CD4-positive, alpha-beta T cell treated with Interferon alpha-2 for 1 hour (primary cell): ENCODE measurements at places on chromosomes 16 and 17.

DNA sequence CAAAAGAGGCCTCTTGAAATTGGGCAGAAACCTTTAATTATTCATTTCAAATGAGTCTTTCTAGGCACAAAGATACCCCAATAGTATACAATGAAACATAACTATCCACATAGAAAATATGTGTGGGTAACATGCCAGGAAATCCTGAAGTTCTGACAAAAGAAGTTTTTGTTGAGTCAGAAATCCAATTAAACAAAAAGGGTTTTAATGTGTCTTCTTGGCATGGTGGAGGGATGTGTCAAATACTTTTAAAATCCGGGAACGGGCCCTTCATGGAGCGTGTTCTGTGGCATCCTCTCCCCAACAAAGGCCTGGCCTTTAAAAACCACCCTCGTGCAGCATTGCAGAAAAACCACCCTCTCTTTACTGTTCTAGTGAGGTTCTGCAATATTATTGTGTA is 14.2 kb downstream of the CDRT4 start:
- no peak for DNase-seq

GRCh38 chr17:70239391-70239826 is 70.1 kb downstream of the KCNJ2 start:
- DNase-seq: no peak

DNA sequence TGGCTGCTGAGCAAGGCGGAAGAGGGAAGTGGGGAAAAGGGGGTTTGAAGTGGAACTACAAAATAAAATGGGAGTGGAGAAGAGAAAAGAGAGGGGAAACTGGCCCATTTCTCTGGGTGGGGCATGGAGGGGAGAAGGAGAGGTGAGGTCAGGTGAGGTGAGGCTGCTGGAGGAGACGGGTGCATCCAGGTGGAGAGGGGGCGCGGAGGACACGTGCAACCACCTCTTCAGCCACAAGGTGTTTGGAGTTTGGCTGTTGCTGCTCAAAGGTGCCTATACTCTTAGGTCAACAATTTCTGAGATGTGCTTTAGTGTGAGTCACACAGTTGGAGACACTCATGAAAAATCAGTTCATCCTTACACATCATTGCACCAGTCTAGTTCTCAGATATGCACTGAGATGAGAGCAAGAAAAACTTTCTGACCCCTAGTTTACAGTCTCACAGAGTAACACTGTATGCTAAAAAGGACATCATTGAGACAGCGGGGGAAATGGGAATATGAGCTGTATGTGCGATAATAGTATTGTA is 4.8 kb downstream of the SLC6A4 start:
- DNase-seq: no peak

- no peak for DNase-seq
Measured at GRCh38 chr16:17275076-17276009, 195.4 kb downstream of the XYLT1 start.

DNA sequence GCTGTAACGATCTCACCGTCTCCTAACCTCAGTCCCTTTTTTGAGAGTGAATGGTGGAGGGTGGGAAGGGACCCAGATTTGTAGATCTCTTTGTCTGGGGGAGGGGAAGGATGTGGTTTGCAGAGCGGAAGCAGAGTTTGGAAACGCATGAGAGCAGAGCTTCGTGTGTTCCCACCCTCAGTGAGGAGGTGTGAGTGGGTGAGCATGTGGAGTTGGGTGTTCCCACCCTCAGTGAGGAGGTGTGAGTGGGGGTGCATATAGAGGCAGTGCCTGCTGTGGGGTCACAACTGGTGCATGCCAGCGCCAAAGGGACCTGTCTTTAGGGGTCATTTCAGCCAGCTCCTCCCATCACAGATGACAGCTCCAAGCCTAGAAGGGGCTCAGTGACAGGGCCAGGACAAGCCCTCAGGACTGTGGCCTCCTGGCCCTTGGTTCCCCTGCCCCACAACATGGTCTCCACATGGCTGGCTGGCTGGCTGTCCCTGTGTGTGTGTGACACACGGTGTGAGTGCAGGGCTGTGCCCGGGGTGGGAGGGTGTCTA is 1.8 kb upstream of the CISD3 start:
- DNase-seq: peak; percentile 81

GRCh38 chr17:55089256-55089655 is 120.7 kb downstream of the STXBP4 start:
- no peak for DNase-seq

DNA sequence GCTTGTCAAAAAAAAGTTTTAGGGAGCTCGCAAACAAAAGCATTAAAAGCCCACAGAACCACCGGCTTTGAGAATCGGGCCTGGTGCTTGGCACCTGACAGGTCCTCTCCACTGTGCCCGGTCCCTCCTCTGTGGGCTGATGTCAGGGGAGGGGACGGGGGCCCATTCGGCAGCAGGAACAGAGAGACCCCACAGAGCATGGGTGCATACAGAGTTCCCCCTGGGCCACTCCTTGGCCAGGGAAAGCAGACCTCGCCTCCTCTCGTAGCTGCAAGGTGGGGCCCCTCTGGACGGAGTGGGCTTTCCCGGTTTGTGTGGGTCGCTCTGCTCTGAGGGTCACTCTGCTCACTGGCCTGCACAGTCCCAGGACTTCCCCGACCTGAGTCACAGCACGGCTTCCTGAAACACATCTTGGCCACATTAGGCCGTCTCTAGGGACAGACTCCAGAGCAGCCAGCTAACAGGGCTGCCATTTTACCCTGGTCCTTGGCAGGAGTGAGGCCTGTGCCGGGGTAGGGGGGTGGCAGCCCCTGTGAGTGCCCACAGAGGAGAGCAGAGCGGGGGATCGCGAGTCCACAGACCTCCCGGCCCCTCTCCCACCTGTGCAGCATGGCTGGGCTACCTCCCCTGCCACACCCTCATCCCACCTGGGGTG is 11.1 kb downstream of the CBFA2T3 start:
- no peak for DNase-seq

DNA sequence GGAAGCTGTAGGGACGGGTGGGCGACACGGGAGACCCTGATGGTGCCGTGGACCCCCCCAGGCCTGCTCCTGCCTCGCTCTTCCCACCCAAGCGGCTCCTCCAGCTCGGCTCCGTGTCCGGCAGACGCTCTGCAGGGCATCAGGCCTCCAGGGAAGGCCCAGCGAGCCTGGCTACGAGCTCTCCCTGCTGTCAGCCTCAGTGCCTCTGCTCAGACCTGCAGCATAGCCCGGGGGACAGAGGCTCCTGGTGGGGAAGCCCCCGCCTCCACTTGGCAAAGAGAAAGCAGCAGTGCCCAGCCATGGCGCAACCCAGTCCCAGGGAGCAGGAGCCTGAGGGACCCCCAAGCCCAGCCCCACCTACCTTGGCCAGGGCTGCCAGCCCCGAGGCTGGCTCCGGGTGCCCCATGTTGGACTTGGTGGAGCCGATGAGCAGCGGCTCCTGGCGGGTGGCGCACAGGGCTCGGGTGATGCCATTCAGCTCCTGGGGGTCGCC is 5.9 kb downstream of the FASN start:
- DNase-seq: no peak

- no peak for DNase-seq
Measured at GRCh38 chr16:51313198-51313597, 162.1 kb upstream of the SALL1 start.

- no peak for DNase-seq
Measured at GRCh38 chr16:2237493-2238149, 1.4 kb downstream of the DNASE1L2 start.

- no peak for DNase-seq
Measured at GRCh38 chr17:20228410-20228809, 219.3 kb downstream of the SPECC1 start.

GRCh38 chr16:30368122-30368791 is 2.0 kb downstream of the TBC1D10B start:
- DNase-seq: peak; percentile 37

DNA sequence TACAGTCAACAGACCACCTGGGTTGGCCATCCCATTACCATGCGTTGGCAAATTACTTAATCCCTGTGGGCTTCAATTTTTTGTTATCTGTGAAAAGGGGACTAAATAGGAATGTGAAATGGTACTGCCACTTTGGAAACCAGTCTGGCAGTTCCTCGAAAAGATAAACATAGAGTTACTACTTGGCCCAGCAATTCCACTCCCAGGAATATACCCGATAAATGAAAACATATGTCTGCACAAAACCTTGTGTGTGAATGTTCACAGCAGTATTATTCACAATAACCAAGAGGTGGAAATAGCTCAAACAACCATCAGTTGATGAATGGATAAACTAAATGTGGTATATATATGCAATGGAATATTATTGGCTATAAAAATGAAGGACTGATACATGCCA is 87.9 kb downstream of the TANGO6 start:
- no peak for DNase-seq

GRCh38 chr17:5587438-5588032 is 3.2 kb upstream of the NLRP1 start:
- DNase-seq: peak; percentile 87

- DNase-seq: peak; percentile 24
Measured at GRCh38 chr17:43702637-43703036, 40.9 kb upstream of the MEOX1 start.

- no peak for DNase-seq
Measured at GRCh38 chr17:14332331-14332730, 31.4 kb downstream of the HS3ST3B1 start.

GRCh38 chr17:29617481-29618271 is 5.0 kb downstream of the CORO6 start:
- peak; percentile 87 for DNase-seq

- no peak for DNase-seq
Measured at GRCh38 chr16:4272114-4272956, 488 bp downstream of the TFAP4 start.

DNA sequence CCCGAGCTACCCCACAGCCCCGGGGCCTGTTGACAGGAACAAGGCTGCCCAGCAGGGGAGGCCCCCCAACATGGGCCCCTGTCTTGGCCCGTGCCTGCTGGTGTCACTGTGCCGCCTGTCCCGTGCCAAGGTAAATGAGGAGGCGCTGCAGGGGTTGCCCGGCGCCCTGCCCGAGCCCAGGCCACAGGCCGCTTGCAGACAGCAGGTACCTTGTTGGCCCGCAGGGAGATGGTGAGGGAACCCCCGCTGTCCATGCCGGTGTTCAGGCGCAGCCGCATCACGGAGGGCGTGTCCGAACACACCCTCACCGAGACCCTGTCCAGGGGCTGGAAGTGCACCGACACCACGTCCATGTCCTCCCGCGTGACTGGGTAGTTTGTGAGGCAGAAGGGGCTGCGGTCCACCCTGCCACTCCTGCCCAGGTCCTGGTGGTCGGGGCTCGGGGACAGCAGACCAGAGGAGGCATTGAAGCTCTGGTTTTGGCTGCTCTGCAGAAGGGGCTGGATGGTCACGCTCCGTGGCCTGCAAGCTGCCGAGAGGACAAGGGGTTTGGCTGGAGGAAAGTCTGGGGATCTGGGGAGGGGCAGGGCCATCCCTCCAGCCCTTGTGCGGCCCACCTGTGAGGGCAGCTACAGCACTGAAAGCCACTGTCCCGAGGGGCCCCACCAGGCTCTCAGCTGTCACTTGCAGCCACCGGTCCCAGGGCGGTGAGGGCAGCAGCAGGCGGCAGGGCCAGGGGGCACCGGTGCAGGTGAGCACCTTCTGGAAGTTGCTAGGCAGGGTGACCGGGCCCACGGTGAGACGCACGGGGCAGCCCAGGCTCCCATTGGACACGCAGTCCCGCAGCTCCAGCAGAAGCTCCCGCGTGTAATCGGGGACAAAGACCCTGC is 5.6 kb downstream of the PGAP6 start:
- DNase-seq: no peak

DNA sequence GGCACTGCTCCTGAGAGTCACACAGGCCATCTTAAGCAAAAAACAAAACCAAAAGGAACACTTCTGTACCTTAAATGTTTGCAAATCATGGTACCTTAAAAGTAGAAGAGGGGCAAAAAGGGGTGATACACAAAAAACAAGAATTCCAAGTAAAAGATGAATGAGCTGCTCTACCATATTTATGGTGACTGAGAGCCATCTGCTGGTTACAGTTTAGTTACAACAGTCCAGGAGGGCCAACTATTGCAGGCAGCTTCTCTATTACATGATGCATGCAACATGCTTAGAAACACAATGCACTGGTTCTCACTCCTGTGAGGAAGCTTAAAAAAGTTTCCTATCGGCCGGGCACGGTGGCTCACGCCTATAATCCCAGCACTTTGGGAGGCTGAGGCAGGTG is 53.5 kb downstream of the STX8 start:
- DNase-seq: peak; percentile 42

GRCh38 chr16:87254296-87254695 is 62.9 kb downstream of the C16orf95 start:
- DNase-seq: no peak

- DNase-seq: no peak
Measured at GRCh38 chr16:25709213-25709612, 17.5 kb downstream of the HS3ST4 start.

GRCh38 chr17:15917438-15918027 is 27.4 kb upstream of the ADORA2B start:
- DNase-seq: no peak

- DNase-seq: no peak
Measured at GRCh38 chr17:80371196-80371595, 43.8 kb upstream of the ENDOV start.

DNA sequence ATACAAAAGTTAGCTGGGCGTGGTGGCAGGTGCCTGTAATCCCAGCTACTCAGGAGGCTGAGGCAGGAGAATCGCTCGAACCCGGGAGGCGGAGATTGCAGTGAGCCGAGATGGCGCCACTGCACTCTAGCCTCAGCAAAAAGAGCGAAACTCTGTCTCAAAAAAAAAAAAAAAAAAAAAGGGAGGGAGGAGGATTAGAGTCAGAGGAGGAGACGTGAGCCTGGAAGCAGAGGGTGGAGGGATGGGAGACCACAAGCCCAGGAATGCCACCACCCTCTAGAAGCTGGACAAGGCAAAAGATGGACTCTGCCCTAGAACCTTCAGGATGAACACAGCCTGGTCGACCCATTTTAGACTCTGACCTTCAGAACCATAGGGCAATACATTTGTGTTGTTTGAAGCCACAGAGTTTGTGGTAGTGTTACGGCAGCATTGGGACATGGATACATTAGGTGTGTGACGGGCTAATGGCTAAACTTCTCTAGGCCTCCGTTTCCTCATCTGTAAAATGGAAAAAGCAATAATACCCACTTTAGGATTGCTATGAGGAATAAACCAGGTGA is 2.1 kb upstream of the SMIM22 start:
- no peak for DNase-seq

DNA sequence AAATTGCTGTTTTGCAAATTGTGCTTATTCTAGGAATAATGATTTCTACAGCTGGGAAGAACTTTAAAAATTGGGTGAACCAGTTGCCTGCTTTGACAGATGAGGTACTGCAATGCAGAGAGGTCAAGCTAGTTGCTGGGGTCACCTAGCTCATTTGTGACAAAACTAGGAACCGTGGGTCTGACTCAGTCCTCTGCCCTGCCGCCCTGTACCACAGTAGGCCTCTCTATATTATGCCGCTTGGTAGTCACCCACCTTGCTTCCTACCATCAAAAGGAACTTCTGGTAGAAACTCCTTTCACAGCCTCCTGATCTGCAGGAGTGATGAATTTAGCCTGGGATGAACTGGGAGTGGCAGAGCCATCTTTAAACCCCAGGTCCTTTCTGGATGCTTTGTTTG is 105.7 kb downstream of the PITPNC1 start:
- DNase-seq: no peak

DNA sequence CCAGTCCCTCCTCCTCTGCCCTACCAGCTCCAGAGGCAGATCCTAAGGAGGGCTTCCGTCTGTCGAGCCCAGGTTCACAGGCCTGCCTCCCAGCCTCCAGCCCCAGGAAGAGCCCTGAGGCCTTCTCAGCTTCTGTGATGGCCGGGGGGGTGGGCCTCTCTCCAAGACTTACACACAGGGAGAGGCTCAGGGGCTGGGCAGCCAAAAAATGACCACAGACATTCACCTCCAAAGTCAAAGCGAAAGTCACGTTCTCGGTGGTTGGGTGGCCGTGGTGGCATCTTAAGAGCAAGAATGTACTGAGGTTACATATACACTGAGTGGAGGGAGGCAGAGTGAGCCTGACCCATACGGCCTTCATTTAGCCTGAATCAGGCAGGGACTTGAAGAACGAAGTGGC is 119.1 kb downstream of the CCDC182 start:
- DNase-seq: no peak
